Kidney capillary endothelial cell (primary cell): ENCODE measurements at places on chromosomes 7 and 10.

GRCh38 chr10:119233123-119233820 lies 25.9 kb downstream of the GRK5 start:
- peak; percentile 95 for DNase-seq

- DNase-seq, result no peak
Observed at GRCh38 chr10:89163265-89163995, 43.7 kb downstream of the CH25H start.

DNA sequence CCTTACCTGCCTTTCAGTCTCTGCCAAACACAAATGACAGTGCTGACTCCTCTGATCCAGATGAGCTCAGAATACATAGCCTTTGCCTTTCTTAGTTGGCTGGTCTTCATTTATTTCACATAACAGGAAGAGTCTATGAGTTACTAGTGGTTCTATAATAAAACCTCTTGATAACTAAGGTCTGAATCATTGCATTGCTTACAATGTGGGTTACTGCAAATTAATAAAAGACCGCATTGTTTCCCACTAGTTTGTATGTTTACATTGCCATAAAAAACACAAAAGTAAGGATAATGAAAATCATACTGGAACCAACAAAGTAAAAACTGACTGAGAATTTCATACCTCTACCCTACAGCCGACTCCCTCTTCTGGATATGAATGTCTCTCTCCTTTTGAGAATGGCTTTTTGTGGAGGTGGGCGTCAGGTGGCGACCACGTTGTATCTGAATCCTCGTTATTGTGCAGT lies 62.0 kb upstream of the AKR1E2 start:
- DNase-seq, result peak; percentile 55

DNA sequence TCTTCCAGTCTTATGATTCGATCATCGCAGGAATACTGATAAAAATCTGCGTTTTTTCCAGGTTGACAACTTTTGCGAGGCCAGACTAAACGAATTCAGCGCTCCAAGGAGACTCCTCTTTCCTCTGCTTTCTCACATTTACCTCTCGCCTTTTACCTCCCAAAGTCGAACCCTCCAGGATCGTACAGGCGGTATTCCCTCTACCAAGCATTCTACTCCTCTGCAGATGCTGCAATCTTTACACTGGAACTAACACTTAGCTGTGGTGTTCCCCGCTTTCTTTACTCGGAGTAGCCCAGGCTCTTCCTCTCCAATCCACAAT lies 449 bp downstream of the NUDT5 start:
- no peak for DNase-seq

GRCh38 chr7:7805511-7806153 lies 87.2 kb upstream of the RPA3 start:
- no peak for DNase-seq

- DNase-seq, result no peak
Observed at GRCh38 chr10:78414380-78414779, 380.7 kb downstream of the RPS24 start.

GRCh38 chr7:122525355-122525754 lies 173.6 kb downstream of the RNF133 start:
- no peak for DNase-seq

DNA sequence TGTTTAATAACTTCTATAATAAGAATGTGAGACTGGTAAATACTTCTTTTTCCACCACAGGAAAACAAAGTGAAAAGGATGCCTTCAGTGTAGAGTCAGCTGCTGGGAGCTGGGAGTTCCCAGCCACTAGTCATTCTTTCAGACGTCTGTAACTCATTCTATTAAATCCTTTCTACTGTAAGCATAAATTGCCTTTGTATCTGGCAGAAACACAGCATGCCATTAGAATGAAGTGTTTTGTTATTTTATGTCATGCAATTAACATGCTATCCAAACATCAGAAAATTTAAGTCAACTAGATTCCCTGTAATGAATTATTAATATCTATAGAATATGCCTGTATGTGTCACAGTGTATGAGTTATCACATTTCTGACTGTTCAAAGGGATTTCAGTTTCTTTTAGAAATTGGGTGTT lies 14.3 kb downstream of the BPGM start:
- DNase-seq, result peak; percentile 36

GRCh38 chr10:49593564-49593875 lies 16.6 kb upstream of the SLC18A3 start:
- no peak for DNase-seq

- no peak for DNase-seq
Observed at GRCh38 chr7:136012238-136012637, 35.1 kb upstream of the MTPN start.

DNA sequence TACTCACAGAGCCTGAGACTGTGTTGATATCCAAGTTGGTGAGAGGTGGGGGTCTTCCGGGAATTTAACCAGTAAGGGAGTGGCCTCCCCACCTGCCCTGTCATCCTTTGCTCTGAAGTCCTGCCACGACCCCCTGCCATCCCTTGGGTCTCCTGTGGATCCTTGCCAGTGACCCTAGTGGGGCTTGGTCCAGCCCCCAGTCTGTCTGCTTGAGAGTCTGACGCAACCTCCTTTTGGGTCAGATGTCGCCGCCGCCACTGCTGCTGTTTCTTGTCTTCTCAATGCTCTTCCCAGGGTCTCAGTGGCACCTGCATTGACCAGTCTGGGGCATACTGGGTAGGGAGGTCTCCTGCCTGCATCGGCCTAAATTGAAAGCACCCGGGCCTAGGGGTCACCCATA lies 28.8 kb downstream of the PAX2 start:
- DNase-seq, result no peak

DNA sequence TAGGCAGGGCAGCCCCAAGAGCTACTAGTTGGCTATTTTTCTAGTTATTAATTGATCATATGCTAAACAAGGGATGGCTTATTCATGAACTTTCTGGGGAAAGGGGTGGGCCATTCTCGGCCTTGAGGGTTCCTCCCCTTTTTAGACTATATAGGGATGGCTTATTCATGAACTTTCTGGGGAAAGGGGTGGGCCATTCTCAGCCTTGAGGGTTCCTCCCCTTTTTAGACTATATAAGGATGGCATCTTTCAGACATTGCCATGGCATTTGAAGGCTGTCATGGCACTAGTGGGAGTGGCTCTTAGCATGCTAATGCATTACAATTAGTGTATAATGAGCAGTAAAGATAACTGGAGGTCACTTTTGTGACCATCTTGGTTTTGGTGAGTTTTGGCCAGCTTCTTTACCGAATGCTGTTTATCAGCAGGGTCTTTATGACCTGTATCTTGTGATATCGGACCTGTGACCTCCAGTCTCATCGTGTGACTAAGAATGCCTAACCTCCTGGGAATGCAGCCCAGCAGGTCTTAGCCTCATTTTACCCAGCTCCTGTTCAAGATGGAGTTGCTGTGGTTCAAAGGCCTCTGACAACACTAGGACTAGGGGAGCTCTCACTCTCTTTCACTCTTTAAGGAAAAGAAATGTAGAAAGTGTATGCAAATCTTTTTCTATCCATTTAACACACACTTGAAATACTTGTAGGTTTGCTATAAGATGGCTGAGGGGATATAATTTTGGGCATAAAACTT lies 7.8 kb downstream of the FHIP2A start:
- DNase-seq, result no peak

DNA sequence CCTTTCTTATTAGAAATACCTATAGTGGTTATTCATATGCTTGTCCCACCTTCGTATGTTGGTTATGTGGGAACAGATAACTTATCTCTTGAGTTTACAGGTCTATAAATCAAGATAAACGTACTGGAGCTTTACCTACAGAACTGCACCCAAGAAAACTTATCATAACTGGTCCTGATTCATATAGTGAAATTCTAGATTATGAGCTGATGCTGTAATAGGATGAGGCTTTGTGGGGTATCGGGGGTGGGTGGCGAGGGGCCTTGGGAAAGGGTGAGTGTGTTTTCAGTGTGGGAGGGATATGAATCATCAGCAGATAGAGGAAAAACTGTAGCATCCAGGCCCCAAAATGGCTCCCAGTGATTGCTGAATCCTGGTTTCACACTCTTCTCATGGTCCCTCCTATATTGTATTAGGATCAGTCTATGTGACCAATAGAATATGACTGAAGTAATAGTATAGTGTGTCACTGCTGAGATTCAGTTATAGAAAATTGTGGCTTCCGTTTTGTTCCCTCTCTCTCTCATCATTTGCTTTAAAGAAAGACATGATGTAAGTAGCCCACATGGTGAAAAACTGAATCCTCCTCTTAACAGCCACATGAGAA lies 706.8 kb upstream of the LRRTM3 start:
- no peak for DNase-seq

DNA sequence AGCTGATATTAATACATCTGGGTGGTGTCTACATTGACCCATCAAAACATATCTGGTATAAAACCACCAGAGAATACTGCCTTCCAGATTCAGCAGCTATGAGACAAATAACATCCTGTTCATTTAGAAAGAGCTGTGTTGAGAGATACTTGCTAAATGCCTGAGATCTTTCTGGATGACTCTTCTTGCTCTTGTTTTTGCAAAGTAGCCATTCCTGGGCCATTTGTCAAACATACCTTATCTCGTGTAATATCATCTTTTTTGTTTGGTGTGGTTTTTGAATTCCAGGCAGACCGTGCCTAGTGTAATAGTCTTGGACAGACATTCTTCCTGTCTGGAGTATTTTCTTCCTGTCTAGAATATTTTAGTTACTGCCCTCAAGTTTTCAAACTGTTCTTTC lies 74.7 kb upstream of the PRR15 start:
- peak; percentile 36 for DNase-seq

- no peak for DNase-seq
Observed at GRCh38 chr7:158666401-158666800, 38.2 kb downstream of the NCAPG2 start.

GRCh38 chr7:148398844-148399365 lies 191.7 kb upstream of the C7orf33 start:
- DNase-seq, result no peak

DNA sequence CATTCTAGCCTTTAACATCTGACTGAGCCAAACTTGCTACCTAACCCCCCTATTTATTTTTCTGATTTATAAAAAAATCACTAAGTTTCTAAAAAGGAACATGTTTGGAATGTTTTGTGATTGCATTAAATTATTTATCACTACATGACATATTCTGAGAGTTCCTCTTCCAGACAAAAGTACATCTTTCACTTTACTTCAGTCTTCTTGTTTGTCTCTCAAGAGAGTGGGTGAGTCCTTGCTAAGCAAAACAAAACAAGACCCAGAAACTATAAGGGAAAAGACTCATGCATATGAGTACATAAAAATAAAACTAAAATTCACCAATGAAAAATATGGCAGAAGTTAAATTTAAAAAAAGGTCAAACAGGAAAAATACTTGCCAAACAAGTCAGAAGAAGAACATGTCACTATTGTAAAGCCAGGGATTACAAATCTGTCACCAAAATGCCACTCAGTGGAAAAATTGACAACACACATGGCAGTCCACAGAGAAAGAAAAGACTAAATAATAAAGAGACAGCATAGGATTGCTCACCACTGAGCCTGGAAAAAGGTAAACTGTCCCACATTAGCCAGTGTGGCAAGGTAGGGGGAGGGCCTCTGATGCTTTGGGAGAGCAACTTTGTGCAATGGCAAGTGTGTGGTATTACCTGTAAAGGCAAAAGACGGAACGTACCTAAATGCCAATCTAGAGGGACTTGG lies 166.7 kb upstream of the ZNF32 start:
- no peak for DNase-seq

DNA sequence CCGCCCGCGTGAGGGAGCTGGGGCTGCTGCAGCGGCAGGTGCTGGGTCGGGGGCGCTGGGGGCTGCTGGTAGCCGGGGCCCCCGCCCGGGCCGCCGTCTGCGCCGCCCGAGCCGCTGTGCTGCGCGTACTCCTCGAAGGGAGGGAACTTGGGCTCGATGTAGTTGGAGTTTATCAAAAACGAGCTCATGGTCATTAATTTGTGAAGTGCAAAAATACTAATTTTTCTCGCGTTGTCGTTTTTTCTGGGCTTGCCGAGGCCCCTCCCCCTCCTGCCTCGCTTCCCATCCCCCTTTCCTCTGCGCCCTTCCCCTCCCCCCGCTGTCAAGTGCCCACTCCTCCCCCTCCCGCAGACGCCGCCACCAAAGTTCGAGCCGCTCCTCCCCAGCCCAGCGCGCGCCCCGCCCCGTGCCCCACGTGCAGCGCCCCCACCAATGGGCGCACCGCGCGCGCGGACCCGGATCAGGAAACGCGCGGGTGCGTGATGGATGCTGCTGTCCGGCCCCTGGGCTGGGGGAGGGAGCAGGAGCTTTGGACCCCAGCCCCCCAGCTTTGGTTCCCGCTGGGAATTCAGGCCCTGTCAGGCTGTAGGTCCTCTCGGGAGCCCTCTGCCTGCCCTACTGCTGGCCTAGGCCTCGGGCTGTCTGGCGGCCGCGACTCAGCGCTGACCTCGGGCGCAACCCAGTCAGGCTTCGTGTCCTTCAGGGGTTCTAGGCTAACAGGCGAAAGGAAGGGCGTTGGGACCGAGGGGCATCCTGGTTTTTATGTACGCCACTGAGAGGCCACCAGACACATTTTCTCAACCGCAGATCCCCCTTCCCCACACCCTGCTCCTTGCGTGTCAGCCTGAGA lies at the start of gene HOXA4:
HOXA4 (minus strand) TSS at position 218 of the 850 bp plus-strand sequence; CDS start at position 194, 24 bp downstream.
- peak; percentile 84 for DNase-seq

DNA sequence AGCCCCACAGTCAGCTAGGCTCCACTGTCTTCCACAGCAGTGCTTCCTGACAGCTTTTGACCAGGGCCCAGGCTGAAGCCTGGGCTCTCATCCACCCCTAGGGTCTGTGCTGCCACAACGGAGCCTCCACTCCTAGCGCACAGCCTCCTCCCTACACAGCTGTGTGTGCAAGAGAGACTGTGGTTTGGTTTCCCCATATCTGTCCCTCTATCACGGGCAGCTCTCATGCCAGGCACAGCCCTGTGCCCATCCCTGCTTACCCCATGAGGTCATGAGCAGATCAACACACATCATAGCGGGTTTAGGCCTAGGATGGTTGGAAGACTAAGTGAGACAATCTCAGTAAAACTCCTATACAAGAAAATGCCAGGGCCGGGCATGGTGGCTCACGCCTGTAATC lies 61.7 kb upstream of the PLXNA4 start:
- no peak for DNase-seq

GRCh38 chr10:77926566-77927401 lies at the start of gene DLG5:
Gene DLG5, minus strand, starts transcription at chr10:77926755. Its CDS starts 235 bp downstream, at chr10:77926520.
- no peak for DNase-seq

DNA sequence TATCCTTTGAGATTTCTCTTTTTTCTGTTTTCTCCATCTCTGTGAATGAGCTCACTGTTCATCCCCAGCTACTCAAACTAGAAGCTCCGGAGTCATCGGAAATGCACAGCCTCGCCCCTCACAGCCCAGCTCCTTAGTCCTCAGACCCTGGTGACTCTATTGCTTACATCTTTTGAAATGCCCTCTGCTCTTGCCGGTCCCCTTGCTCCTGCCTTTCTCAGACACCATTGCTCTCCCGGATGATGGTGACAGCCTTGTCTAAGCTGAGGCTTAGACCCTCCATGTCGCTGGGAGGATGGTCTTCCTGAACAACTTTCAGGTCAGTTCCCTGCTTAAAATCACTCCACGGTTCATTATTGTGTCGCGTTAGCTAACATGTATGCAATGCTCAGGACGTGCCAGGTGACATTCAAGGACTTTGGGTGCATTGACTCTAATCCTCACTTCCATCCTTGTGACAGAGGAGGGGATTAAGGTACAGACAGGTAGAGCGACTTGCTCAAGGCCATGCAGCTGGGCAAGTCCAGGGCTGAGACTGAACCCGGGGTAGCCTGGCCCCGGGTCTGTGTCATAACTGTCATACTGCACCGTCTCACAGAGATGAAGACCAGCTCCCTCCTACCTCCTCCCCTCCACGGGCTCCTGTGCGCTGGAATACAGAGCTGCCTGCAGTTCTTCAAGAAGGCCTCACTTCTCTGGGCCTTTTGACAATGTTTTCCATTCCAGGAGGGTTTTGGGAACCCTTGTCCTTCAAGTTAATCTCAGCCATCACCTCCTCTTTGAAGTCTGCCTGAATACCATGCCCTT lies 4.3 kb upstream of the UCMA start:
- DNase-seq, result no peak
